Mammary epithelial cell (primary cell): ENCODE measurements at places on chromosomes 6 and 20. TPM values are rescaled to one million over a fixed set of nuclear protein-coding genes. Genes with fewer than 3 reads are reported as not detected.

NR2E1 gene
- 0.14 and 0.24 TPM in 2 replicates for total RNA-seq

PDE10A gene
- not detected for total RNA-seq

DOK5 gene
- 0.17 TPM for total RNA-seq

SLC2A10 gene
- total RNA-seq: 0.11 and 0.40 TPM in 2 replicates

PSORS1C2 gene
- total RNA-seq: not detected in 2 replicates

ADGB gene
- total RNA-seq: not detected

CST5 gene
- not detected in 2 replicates for total RNA-seq

HLA-DQB1 gene
- 0.17 TPM for total RNA-seq

AARS2 gene
- 9.2 TPM for total RNA-seq

SIRPD gene
- total RNA-seq: not detected in 2 replicates
